ENCODE measurements at places on chromosomes 2 and 18. TPM values are rescaled to one million over a fixed set of nuclear protein-coding genes. Genes with fewer than 3 reads are reported as not detected.
A peak's percentile ranks its signal among the peaks of the same experiment; 100 is the strongest.

GRCh38 chr2:188382107-188382506 lies 90.4 kb downstream of the GULP1 start:
- H3K4me1 ChIP-seq, result no peaks in the 10 kb centered on the region
- no peak overlapping the region for H3K4me3 ChIP-seq
- no peaks in the 10 kb centered on the region for H3K36me3 ChIP-seq
- no peaks in the 10 kb centered on the region for H3K27me3 ChIP-seq

DNA sequence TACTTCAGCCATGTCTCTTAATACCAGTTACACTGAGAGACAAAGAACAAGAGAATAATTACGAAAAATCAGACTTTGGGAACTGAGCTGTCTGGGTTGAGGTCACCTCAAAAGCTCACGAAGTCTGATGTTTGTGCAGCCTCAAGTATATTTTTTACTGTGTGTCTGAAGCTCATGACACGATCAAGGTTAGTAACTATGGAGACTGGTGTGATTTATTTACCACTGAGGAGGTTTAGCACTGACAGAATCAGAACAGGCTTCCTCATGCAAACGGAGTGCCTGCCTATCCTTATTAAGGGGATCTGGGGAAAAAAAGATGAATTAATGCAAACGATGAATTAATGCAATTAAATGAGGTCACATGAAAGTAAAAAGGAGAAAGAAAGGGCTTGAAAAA lies 61.1 kb upstream of the RAPH1 start:
- no peak overlapping the region for H3K27ac ChIP-seq
- H3K4me3 ChIP-seq, result no peak overlapping the region
- no peak for DNase-seq
- H3K27me3 ChIP-seq, result no peaks in the 10 kb centered on the region

- H3K27me3 ChIP-seq, result no peaks in the 10 kb centered on the region
- H3K36me3 ChIP-seq, result no peaks in the 10 kb centered on the region
- H3K4me1 ChIP-seq, result no peaks in the 10 kb centered on the region
Observed at GRCh38 chr18:77323640-77324299, 74.1 kb downstream of the GALR1 start.

DNA sequence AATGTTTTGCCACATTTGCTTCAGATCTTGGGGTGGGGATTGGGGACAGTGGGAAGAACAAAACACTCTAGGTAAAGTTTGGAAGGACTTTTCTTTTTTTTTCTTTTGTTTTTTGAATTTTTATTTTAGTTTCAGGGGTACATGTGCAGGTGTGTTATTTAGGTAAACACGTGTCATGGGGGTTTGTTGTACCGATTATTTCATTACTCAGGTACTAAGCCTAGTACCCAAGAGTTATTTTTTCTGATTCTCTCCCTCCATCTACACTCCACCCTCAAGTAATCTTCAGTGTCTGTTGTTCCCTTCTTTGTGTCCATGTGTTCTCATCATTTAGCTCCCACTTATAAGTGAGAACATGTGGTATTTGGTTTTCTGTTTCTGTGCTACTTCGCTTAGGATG lies 73.3 kb downstream of the FASTKD2 start:
- H3K27ac ChIP-seq, result no peak overlapping the region
- H3K27me3 ChIP-seq, result no peaks in the 10 kb centered on the region
- no peak for DNase-seq
- H3K36me3 ChIP-seq, result peaks cover 5% of the 10 kb centered on the region
- H3K4me3 ChIP-seq, result no peak overlapping the region

DNA sequence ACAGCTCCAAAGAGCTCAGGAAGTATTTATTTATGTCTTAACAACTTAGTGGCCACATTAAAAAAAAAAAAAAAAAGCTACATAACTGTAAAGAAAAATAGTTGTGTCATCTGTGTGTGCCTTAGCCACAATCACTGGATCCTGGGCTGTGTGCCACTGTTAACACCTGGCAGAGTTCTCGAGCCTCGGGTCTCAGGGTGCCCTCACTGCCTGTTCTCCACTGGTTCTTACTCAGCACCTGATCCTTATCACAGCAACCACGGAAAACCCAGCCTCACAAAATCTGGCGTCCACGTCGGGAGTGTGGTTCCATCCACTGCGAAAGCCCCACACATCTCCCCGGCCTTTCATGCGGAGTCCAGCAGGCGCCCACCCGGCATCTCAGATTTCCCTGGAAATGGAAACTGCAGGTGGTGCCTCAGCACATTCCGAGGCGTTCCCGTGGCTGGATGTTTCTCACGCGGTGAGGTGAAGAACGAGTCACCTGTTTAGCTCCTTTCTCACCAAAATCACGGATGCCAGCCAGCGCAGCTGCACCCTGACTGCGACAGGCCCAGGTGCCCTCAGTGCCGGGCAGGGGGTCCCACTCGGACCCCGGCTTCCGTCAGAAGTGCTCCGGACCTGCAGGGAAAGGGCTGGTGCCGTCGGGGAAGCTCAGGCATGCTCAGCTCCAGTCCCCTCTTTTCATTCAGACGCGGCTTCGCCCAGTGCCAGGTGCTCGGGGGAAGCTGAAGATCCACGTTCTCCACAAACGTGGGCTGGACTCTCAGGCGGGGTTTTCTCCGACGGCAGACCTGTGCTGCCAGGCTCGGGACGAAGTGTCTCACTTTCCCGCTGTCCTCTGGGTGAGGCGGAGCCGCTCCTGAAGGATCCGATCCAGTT lies 198.7 kb upstream of the SALL3 start:
- H3K27ac ChIP-seq, result no peak overlapping the region
- H3K27me3 ChIP-seq, result no peaks in the 10 kb centered on the region
- DNase-seq, result peak; percentile 34
- H3K36me3 ChIP-seq, result no peaks in the 10 kb centered on the region

DNA sequence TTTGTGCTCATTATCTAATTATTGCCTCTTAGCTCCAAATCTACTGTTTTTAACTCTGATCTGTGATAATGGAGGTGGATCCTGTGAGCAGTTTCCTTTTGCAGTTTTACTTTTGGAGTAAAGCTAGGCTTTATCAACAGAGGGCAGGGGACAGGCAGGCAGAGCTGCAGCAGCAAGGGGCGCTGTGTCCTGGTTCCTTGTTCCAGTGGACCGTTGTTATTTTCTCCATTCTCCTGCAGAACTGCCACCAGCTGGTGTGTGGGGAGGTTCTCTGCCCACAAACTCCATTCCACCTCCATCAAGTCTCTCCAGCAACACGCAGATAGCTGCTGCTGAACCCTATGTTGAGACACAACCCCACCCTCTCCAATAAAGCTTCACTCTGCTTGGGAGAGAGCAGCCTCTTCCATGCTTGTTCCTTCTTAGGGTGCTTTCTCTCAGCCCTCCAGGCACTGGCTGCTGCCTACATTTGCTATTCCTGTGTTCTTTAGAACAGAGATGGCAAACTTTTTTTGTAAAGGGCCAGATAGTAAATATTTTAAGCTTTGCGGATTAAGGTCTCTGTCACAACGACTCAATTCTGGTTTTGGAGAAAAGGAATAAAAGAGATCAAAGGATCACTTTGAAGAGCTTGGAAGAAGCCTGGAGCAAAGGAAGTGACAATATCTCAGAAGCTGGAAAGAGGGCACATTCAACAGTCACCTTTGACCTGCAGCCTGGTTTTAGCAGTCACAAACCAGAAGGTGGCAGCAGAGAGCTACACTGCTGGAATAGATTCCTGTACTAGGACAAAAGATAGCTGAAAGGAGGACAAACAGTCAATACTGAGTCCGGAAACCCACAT lies 208.8 kb downstream of the CCDC178 start:
- no peak overlapping the region for H3K4me3 ChIP-seq
- H3K36me3 ChIP-seq, result no peaks in the 10 kb centered on the region
- no peaks in the 10 kb centered on the region for H3K27me3 ChIP-seq
- H3K4me1 ChIP-seq, result no peaks in the 10 kb centered on the region
- peak; percentile 39 for DNase-seq

GRCh38 chr2:263774-264492 lies at the start of gene SH3YL1:
Gene SH3YL1, minus strand, starts transcription at chr2:264032. Its CDS starts 48 bp downstream, at chr2:263984.
- peak; percentile 80 for DNase-seq
- H3K36me3 ChIP-seq, result no peaks in the 10 kb centered on the region
- peaks cover 7% of the 10 kb centered on the region for H3K4me1 ChIP-seq
- H3K27me3 ChIP-seq, result no peaks in the 10 kb centered on the region
- peak within 1 kb of the TSS; percentile 96 for H3K27ac ChIP-seq

DNA sequence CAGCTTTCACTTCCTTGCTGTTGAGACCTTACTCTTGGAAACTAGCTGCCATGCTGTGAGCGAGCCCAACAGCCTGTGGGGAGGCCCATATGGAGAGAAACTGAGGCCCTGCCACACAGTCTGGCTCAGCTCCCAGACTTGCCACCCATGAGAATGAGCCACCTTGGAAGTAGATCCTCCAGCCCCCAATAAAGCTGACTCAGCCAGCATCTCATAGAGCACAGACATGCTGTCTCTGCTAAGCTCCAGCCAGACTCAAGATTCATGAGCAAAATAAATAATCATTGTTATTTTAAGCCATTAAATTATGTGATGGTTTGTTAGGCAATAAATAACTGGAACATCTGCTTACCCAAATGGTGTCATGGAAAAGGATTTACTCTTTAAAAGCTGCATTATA lies 53.6 kb upstream of the DDX18 start:
- no peak for DNase-seq
- H3K27me3 ChIP-seq, result no peaks in the 10 kb centered on the region
- no peak overlapping the region for H3K4me3 ChIP-seq
- H3K36me3 ChIP-seq, result no peaks in the 10 kb centered on the region

GRCh38 chr2:212914392-212914791 lies 237.0 kb downstream of the IKZF2 start:
- no peaks in the 10 kb centered on the region for H3K36me3 ChIP-seq
- H3K4me1 ChIP-seq, result no peaks in the 10 kb centered on the region
- H3K27me3 ChIP-seq, result no peaks in the 10 kb centered on the region
- H3K27ac ChIP-seq, result no peak overlapping the region
- no peak for DNase-seq

DNA sequence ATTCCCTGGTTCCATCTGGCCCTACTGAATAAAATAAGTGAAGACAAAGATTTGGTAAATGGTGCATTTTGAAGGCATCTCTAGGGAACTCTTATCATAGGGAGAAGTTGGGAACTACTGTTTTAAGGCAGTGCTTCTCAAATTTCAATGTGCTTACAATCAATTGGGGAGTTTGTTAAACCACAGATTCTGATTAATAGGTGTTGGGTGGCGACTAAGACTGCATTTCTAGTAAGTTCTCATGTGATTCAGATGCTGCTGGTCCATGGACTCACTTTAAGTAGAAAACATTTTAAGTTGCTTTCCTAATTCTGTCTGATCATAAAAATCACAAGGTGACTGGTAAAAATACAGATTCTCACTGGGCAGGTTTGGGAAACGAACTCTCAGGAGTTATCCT lies 14.6 kb downstream of the FARSB start:
- peaks cover 10% of the 10 kb centered on the region for H3K36me3 ChIP-seq
- no peaks in the 10 kb centered on the region for H3K27me3 ChIP-seq
- H3K4me1 ChIP-seq, result no peaks in the 10 kb centered on the region
- no peak for DNase-seq
- H3K4me3 ChIP-seq, result no peak overlapping the region
- H3K27ac ChIP-seq, result no peak overlapping the region

- H3K4me3 ChIP-seq, result no peak overlapping the region
- H3K27ac ChIP-seq, result no peak overlapping the region
- H3K4me1 ChIP-seq, result no peaks in the 10 kb centered on the region
- no peaks in the 10 kb centered on the region for H3K27me3 ChIP-seq
Observed at GRCh38 chr2:8743261-8743660, 61.4 kb downstream of the ID2 start.

GRCh38 chr2:120722568-120723421 lies 12.9 kb upstream of the GLI2 start:
- H3K4me3 ChIP-seq, result no peak overlapping the region
- DNase-seq, result no peak
- H3K27ac ChIP-seq, result no peak overlapping the region
- peaks cover 2% of the 10 kb centered on the region for H3K4me1 ChIP-seq

GRCh38 chr2:149271575-149271974 lies 58.8 kb upstream of the LYPD6 start:
- no peaks in the 10 kb centered on the region for H3K36me3 ChIP-seq
- H3K27ac ChIP-seq, result no peak overlapping the region

GRCh38 chr2:239983004-239983778 lies 42.0 kb downstream of the NDUFA10 start:
- no peaks in the 10 kb centered on the region for H3K27me3 ChIP-seq
- H3K4me3 ChIP-seq, result no peak overlapping the region
- peaks cover 28% of the 10 kb centered on the region for H3K36me3 ChIP-seq
- no peak overlapping the region for H3K27ac ChIP-seq

GRCh38 chr2:112465382-112465781 lies 16.6 kb upstream of the TTL start:
- DNase-seq, result no peak
- H3K4me3 ChIP-seq, result no peak overlapping the region
- no peak overlapping the region for H3K27ac ChIP-seq
- H3K4me1 ChIP-seq, result no peaks in the 10 kb centered on the region
- no peaks in the 10 kb centered on the region for H3K36me3 ChIP-seq

DNA sequence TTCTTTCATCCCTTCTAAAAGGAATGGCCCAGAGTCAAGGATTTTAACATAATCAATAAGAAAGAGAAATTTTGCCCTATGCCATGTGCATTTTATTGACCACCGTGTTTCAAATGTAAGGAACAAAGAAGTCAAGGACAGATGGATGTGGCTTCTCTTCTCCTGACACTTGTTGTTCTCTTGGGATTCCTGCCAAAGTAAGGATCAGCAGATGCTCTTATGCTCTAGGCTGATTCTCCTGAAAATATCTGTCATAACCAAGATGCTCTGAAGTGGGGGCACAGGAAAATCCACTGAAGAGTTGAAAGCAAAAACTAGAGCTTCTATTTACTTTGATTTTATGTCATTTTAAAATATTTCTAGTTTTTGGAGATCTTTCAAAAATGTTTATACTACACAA lies 72.9 kb upstream of the SYT4 start:
- DNase-seq, result no peak
- no peak overlapping the region for H3K4me3 ChIP-seq
- H3K4me1 ChIP-seq, result no peaks in the 10 kb centered on the region

- no peaks in the 10 kb centered on the region for H3K27me3 ChIP-seq
- no peak overlapping the region for H3K4me3 ChIP-seq
- H3K4me1 ChIP-seq, result no peaks in the 10 kb centered on the region
- no peak overlapping the region for H3K27ac ChIP-seq
- no peak for DNase-seq
Observed at GRCh38 chr2:189870381-189871085, 86.3 kb downstream of the PMS1 start.

GRCh38 chr2:96359310-96359709 lies 23.7 kb downstream of the NCAPH start:
- H3K27me3 ChIP-seq, result no peaks in the 10 kb centered on the region
- H3K36me3 ChIP-seq, result no peaks in the 10 kb centered on the region
- no peak for DNase-seq
- no peak overlapping the region for H3K4me3 ChIP-seq
- H3K4me1 ChIP-seq, result no peaks in the 10 kb centered on the region

GRCh38 chr2:26550276-26551015 lies 72.5 kb upstream of the OTOF start:
- DNase-seq, result no peak
- H3K4me1 ChIP-seq, result no peaks in the 10 kb centered on the region
- H3K27me3 ChIP-seq, result no peaks in the 10 kb centered on the region
- no peak overlapping the region for H3K4me3 ChIP-seq
- no peak overlapping the region for H3K27ac ChIP-seq

The ZBTB7C gene
- 13.8 TPM for total RNA-seq

The FEV gene
- total RNA-seq, result not detected

The HSPD1 gene
- 157 TPM for total RNA-seq

The PDCD1 gene
- total RNA-seq, result 1.6 TPM

The RESP18 gene
- total RNA-seq, result not detected

The STPG4 gene
- not detected for total RNA-seq

The CXCR1 gene
- total RNA-seq, result 0.09 TPM
